ENCODE measurements at places on chromosomes 4 and X. TPM values are rescaled to one million over a fixed set of nuclear protein-coding genes. Genes with fewer than 3 reads are reported as not detected.

ZMAT1 gene
- total RNA-seq = 2.3 TPM

DOCK11 gene
- total RNA-seq = 2.5 TPM

SCML2 gene
- total RNA-seq = 1.6 TPM

LANCL3 gene
- 0.04 TPM for total RNA-seq

NR3C2 gene
- total RNA-seq = 8.9 TPM

ADGRL3 gene
- total RNA-seq = 0.83 TPM

CFAP299 gene
- total RNA-seq = not detected

DCAF8L2 gene
- total RNA-seq = not detected

N4BP2 gene
- 2.7 TPM for total RNA-seq

GRCh38 chr4:79934660-79935059, 138.4 kb downstream of the ANTXR2 start:
- no peak for DNase-seq

DNA sequence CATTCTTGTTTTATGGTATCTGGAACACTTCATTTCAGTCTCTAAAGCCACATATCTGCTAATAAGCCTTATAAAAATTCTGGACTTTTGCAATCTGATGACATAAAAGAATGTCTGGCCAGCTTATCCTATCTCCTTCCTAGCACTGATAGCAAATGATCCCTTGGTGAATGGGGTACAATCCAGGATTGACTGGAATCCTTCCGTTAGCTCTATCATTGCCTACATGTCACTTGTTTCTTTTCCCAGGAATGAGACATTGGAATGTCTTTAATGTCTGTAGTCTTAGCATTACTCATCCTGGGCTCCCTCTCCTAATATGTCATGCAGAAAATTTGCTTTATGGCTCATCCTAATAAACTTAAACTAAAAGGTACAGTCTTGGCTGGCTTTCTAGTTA, 14.8 kb upstream of the PABPC4L start:
- DNase-seq = no peak

DNA sequence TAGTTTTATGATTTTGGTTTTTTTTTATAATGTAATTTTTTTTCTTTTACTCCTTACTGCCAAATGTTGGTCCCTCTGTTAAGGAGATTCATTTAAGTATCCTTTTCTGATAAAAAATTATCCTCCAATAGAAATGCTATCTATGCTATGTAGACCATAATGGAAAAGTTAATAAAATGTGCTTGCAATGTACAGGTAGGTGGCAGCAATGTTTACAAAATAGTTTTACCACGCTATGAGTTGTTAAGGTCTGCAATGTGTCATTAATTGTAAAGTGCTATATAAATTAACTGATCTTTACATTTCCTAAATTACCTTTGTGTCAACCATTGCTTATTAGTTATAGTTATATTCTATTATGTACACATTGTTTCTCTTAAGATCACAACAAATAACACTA, 3.8 kb upstream of the CENPC start:
- DNase-seq = no peak

GRCh38 chrX:19731307-19731820, 156.0 kb downstream of the SH3KBP1 start:
- DNase-seq = no peak

GRCh38 chr4:10655968-10656367, 28.6 kb downstream of the CLNK start:
- no peak for DNase-seq

- DNase-seq = no peak
These were observed 26.9 kb upstream of the BEX4 start for GRCh38 chrX:103187953-103188475.

- DNase-seq = no peak
These were observed 135.6 kb downstream of the EVC2 start for GRCh38 chr4:5572751-5573150.

- no peak for DNase-seq
These were observed 84.1 kb downstream of the CLCN4 start for GRCh38 chrX:10240918-10241317.

GRCh38 chrX:132819711-132820264, 138.6 kb downstream of the HS6ST2 start:
- no peak for DNase-seq

DNA sequence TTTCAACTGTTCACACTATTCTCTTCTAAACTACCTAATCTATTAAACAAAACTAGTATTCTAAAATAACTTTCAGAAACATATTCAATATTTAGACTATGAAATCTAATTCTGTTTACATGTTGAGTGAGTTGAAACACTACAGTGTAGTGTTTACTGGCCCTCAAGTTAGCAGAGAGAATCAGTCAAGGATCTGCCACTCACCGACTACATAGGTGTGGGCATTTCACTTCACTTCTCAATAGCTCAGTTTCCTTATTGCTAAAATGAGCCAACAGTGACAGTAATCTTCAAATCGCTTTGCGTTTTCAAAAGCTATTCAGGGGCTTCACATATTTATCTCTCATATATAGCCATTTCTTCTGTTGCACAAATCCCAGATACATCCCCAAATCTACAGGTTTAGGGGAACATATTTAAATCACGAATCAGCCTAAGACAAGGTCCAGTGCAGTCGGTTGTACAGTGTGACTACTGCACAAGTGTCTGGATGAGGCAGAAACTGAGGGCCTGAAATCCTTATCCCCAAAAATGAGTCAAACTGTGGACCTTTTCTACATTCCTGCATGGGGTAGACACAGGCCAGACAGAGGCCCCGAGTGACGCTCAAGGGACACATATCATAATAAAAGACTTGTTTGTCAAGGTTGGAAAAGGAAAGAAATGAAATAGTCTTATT, 129.8 kb downstream of the PPP3CA start:
- no peak for DNase-seq

- no peak for DNase-seq
These were observed 63.3 kb downstream of the USP9X start for GRCh38 chrX:41148553-41148952.

- DNase-seq = no peak
These were observed 21.0 kb downstream of the FNIP2 start for GRCh38 chr4:158789853-158790252.

DNA sequence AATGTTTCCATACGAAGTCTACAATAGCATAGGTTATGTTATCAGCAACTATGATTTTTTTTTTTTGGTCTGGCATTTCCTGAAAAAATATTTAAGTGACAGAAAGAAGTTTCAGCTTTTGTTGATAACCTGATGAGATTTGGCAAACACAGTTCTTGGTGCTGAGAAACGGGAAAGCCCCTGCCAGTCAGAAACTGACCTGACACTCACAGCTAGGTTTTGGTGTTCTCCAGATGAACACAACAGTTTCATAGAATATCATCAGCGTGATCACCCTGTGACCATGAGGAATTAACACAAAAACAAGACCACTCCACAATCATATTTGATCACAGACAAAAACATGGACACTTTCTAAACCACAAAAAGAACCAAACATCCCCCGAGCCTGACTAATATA, 152.5 kb upstream of the DCAF8L1 start:
- DNase-seq = no peak

- peak; percentile 7 for DNase-seq
These were observed 128.8 kb upstream of the NKX1-1 start for GRCh38 chr4:1534876-1535526.

All from psoas muscle (tissue), 8 donors.